ENCODE measurements at places on chromosomes 7 and 10.

- DNase-seq, result no peak
Observed at GRCh38 chr10:108817584-108817983, 1105.7 kb downstream of the XPNPEP1 start.

GRCh38 chr10:132944510-132944909 is 2.1 kb upstream of the CFAP46 start:
- DNase-seq, result no peak

DNA sequence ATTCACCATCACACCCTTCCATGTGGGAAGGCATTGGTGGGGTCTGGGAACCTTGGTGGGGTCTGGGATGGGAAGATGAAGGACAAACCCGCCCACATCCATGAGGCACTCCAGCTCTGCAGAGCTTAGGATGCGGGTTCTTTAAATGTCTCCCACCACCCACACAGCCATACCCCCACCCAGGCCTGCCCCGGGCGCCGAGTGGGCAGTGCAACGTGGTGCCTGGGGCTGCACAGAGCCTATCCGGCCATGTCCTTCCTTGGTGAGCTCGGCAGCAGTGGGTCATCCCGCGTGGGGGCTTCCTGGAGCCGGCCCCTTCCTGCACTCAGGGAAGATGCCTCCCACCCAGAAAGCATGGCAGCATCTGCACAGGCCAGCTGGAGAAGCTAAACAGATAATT is 163.5 kb upstream of the TCERG1L start:
- DNase-seq, result no peak

- no peak for DNase-seq
Observed at GRCh38 chr10:118958984-118959925, 70.3 kb upstream of the NANOS1 start.

GRCh38 chr10:125531465-125531864 is 151.5 kb downstream of the TEX36 start:
- no peak for DNase-seq

GRCh38 chr7:45585628-45586027 is 11.5 kb downstream of the ADCY1 start:
- no peak for DNase-seq

GRCh38 chr7:43653891-43654504 is 71.1 kb downstream of the STK17A start:
- DNase-seq, result no peak

Measured in stimulated activated CD8-positive, alpha-beta memory T cell treated with anti-CD3 and anti-CD28 coated beads, Interleukin-4, amount 100 ng/mL, for 1 hour (primary cell).